ENCODE measurements at places on chromosomes 13 and 19.

DNA sequence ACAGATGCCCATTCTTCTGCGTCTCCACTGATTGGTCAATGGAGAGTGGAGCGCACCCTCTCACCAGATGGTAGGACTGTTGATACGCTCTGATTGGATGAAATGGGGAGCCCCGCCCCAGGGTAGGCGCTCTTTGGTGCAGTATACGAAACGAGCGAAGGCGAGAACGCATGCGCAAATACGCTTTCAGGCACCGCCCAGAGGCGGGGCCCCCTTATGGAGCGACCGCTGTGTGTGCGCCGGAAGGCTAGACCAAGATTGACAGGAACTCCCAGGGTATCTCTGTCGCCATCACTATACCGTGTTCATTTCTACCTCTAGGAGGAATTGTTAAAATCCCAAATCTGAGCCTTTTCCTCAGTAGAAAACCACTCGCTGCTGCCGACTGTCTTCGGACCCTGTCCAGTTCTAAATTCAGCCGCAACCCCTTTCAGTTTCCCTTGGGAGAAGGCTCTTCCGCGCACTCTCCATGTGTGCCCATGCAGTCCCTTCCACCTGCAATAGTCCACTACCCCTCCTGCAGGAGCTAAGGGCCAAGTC lies 720 bp upstream of the HNRNPL start:
- peak; percentile 68 for DNase-seq

GRCh38 chr19:19155495-19156219 lies 14.4 kb downstream of the MEF2B start:
- no peak for DNase-seq

GRCh38 chr13:109361562-109362289 lies 424.7 kb downstream of the IRS2 start:
- no peak for DNase-seq

GRCh38 chr13:23789576-23790346 lies 99.4 kb downstream of the MIPEP start:
- no peak for DNase-seq

All from NCI-H1436 (cell line).